ENCODE measurements at places on chromosomes 16 and 17.

DNA sequence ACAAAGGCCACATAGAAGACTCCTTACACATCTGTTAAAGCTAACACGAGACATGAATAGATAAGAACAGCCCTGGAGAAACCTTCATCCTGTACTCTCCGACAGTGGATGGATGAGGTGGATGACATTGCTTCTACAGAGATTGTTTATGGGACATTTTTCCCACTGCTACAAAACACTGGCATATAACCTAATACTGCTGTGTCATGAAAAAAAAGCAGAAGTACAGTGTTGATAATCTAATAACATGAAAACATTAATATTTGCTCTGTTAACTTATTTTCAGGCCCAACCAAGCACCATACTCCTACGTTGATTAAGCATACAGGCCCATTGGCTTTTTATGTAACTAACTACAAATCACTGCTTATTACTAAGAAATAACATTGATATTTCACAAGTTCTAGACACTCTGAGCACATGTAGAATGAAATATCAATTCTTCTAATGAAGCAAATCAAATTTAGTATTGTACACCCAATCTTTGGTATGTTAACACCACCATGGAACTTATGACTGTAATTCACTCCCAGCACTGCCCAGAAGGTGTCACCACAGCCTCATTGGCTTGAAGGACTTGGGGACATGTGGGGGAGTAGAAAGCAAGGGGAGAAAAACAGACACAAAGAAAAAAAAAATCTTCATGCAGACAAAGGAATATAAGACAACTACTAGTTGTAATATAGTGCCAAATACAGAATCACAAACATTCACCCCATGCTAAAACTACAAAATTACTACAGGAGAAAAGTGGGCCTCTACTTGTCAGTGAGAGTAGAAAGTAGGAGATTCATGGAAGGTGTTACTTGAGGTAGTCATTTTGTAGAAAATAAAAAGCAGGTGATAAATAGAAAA, 330.0 kb upstream of the PMFBP1 start:
- no peak for DNase-seq

- no peak for DNase-seq
Observed at GRCh38 chr16:13419589-13419988, 500.4 kb upstream of the ERCC4 start.

DNA sequence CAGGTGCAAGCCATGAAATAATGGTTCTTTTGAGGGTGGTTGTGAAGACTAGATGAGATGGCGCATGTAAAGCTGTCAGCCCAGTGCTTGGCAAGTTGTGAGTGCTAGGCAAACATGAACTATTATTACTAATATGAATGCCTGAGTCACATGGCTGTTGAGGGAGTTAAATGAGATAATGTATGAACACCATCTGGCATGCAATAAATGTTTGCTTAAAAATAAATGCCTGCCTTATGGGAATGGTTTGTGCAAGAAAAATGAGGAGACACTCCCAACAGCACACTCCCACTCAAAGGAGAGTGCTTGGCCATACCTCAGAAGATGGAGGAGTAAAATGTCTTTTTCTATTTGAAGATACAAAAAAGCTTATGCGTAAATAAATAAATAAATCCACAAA, 3.6 kb downstream of the MAPK3 start:
- no peak for DNase-seq

- no peak for DNase-seq
Observed at GRCh38 chr17:61203671-61204131, 195.9 kb upstream of the TBX2 start.

DNA sequence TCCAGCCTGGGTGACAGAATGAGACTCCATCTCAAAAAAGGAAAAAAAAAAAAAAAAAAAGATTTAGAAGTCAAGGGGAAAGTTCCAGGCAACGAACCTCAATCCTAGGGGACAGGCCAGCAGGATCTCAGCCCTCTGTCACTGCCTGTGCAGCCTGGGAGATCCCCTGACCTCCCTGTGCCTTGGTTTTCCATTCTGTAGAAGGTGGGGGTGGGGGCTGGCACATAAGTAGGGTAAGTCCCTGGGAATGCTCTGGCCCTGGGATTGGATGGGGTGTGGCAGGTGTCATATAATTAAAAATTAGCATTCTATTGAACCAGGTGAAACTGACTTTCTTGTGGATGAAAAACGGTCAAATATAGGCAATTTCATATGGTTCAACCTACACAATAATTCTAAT, 90.5 kb downstream of the C16orf78 start:
- DNase-seq: no peak

DNA sequence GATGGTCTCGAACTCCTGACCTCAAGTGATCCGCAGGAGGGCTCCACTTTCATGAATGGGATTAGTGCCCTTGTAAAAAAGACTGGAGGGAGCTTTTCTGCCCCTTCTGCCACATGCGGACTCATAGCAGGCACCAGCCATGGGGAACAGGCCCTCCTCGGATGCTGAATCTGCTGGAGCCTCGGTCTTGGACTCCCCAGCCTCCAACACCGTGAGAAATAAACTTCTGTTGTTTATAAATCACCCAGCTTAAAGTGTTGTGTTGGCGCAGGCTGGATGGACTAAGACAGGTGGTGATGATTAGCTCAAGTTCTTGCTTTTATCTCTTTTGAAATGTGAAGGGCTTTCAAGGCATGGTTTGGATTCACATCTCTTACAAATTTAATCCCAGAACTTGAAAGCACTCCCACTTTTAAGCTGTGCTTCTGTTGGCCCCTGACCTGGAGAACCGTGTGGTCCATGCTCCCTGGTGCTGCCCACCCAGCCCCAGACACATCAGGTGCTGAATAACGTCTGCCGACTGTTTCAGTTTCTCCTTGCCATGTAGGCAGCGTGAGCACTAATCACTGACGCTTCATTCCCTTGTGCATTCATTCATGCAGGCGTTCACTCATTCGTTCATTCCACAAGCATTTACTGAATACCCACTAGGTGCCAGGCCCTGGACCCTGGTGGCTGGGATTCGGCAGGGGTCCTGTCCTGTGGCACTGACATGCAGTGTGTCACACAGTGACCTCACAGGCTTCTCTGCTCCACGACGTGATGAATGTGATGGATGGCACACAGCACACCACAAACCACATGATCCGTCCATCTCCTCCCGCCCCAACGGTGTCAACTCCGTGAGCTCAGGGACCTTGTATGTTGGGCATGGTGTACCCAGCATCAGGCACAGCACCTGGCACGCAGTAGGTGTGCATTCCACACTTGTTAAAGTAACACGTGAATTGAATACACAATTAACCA, 8.9 kb downstream of the CIBAR2 start:
- DNase-seq: no peak

GRCh38 chr17:17696085-17696484, 14.8 kb downstream of the RAI1 start:
- DNase-seq: no peak

DNA sequence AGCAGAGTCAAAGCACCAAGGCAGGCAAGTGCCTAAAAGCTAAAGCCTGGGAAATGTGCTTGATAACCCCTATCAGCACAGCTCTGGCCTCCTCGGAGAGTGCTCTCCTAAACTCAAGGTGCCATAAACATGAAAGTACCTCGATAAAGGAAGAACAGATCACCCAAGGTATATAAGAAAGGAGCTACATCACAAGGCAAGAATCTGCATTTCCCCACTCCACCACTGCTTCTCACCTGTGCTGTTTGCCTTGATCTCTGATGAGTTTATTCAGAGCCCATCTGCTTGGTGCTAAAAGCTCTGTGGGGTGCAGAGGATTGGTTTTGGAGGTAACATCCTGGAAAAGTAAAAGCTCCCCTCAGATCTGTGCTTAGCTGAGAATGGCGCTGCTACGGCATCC, 449.5 kb upstream of the CDH5 start:
- no peak for DNase-seq

DNA sequence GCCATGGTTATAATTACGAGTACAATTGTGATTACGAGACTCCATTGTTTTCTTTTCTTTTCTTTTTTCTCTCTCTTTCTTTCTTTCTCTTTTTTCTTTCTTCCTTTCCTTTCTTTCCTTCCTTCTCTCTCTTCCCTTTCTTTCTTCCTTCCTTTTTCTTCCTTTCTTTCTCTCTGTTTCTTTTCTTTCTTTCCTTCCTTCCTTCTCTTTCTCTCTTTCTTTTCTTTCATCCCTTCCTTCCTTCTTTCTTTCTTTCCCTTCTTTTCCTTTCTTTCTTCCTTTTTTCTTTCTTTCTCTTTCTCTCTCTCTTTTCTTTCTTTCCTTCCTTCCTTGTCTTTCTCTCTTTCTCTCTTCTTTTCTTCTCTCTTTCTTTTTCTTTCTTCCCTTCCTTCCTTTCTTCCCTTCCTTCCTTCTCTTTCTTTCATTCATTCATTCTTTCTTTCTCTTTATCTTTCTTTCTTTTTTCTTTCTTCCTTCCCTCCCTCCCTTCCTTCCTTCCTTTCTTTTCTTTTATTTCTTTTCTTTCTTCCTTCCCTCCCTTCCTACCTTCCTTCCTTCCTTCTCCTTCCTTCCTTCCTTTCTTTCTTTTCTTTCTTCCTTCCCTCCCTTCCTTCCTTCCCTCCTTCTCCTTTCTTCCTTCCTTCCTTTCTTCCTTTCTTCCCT, 14.1 kb upstream of the NTN1 start:
- no peak for DNase-seq

DNA sequence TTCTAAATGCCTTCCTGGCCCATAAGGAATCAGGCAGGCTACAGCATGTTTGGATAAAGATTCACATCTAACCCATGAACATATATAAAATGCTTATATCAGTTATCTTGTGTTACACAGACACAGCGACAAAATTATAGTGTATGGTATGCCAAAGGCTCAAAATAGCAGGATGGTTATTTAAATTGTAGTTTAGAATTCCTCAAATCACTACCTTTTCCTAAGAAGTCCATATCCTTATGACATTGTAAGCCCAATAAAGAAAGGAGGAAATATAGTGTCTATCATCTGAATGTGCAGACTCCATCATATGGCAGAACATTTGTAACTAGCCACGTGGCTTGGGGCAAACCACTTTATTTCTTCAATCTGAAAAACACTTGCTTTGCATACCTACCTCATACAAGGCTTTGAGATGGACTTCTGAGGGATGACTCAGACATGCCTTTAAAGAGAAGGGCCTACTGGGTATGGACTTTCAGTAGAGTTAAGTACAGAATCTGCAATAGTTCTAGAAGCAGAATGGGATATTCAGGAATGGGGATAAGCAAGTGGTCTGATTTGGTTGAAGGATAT, 12.1 kb upstream of the DHX8 start:
- no peak for DNase-seq

DNA sequence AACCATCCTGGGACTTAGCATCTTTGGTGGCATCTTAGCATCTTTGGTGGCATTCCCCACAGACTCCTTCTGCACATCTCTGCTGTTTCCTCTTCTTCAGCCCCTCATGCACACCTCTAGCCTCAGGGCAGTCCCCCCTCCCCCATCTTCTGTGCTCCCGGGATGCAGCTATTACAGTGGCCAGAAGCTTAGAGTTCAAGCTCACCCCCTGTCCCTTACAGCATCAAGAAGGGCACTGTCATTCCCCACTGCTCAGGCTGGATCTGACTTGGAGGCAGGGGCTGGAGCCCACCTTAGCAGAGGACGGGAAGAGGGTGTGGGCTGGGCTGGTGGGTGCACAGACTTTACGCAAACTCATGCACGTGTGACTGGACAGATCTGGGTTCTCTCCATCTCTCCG, 650 bp downstream of the EPN3 start:
- DNase-seq: no peak

DNA sequence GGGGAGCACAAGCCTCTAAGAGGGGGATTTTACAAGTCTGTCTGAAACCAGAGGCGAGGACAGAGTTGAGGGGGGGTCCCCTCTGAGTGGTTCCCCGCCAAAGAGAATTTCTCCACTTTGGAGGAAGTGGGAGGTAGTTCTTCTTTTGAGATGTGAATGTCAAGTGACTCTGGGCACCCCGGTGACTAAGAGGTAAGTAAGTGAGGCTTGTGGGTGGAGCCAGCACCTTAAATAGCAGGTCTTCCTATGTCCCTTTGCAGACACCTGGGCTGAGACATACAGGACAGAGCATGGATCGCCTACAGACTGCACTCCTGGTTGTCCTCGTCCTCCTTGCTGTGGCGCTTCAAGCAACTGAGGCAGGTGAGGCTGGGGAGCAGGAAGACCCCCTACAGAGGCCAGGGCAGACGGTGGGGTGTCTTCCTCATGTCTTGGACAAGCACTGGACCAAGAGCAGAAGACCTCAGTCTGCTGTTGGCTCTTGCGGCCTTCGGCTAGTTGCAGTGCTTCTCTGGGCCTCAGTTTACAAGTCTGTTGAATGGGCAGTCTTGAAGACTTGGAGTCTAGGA, at the start of gene CCL22:
Gene CCL22, plus strand, starts transcription at position 257 of the 569 bp plus-strand sequence. Its CDS starts 34 bp downstream, at position 291.
- no peak for DNase-seq

- DNase-seq: no peak
Observed at GRCh38 chr17:48037838-48038323, 284 bp upstream of the COPZ2 start.

- DNase-seq: no peak
Observed at GRCh38 chr16:51449441-51449840, 298.4 kb upstream of the SALL1 start.

DNA sequence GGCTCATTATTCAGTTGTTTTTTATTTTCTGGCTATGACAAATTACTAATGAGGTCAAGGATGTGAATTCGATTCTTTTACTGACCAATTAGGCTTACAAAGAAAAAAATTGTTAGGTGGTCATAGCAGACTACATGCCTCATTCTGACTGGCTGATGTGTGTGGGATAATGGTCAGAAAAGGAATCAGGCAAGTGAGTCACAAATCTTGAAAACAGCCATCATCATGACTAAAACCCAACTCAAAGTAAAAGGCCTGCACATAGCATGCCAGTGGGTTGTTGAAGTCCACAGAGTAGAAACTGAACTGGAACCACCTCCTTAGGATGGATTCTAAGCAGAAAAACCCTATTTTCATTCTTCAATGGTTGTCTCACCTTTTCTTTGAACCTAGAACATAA, 8.6 kb downstream of the RPGRIP1L start:
- no peak for DNase-seq

GRCh38 chr16:54783980-54784379, 146.7 kb upstream of the IRX5 start:
- DNase-seq: no peak

DNA sequence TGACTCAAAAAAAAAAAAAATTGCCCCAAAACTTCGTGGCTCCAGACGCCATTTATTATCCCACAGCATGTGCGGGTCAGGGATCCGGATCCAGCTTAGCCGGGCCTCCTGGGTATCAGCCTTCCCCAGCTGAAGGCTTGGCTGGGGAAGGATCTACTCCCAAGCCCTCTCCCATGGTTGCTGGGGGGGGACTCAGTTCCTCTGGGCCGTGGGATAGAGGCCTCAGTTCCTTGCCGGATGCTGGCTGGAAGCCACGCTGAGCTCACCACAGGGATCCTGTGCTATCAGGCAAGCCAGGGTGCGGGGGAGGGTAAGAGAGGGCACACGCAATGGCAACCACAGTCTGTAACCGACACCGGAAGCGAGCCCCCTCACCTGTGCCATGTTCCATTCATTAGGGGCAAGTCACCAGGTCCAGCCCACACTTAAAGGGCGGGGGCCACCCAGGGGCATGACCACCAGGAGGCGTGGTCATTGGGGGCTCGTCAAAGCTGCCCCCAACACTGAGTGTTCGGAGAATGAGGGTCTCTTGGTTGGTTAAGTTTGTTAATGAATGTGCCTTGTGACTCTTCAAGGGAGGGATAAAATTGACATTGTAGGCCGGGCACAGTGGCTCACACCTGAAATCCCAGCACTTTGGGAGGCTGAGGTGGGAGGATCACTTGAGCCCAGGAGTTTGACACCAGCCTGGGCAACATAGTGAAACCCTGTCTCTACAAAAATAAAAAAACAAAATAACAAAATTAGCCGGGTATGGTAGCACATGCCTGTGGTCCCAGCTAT, 210.0 kb upstream of the GSE1 start:
- DNase-seq: no peak

GRCh38 chr17:39606434-39607056, 1.2 kb downstream of the NEUROD2 start:
- no peak for DNase-seq

Data from cortex of kidney (tissue), 1 donor.